ENCODE measurements at places on chromosomes 13 and 19.
A peak's percentile ranks its signal among the peaks of the same experiment; 100 is the strongest.

GRCh38 chr19:13887018-13887436, 10.1 kb downstream of the NANOS3 start:
- DNase-seq = no peak

DNA sequence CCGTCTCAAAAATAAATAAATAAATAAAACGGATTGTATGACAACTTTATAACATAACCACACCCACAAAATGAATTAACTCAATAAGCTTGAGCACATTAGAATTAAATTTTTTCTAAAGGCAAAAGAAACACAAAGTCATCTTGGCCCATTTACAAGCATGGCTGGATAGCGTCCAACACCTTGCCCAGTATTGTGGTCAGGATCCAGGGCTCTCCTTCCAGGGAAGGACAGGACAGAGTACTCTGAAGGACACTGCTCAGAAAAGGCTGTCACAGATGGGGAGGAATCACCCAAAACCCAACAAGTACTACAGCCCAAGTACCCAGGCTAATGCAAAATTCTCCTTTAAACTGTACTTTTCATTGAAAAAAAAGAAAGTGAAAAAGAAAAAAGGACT, 27.1 kb downstream of the SUGP2 start:
- peak; percentile 4 for DNase-seq

GRCh38 chr19:10430505-10431253, 10.3 kb downstream of the PDE4A start:
- no peak for DNase-seq

DNA sequence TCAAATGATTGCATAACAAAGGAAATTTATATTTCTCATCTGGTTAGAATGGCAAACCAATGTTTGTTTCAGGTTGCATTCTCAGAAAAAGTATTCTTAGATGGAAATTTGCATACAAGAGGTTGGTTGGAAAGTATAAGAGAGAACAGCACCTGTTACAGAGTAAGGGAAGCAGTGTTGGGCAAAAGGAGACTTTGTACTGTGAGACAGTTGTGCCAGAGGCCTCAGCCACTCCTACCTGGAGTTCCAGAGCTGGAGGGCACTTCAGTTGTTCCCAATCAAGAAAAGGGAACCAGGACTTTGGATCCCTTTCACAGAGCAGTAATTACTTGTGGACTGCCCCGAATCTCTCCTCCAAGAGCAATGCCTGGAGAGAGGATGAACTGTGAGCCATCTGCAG, 81.8 kb downstream of the SPRY2 start:
- no peak for DNase-seq

DNA sequence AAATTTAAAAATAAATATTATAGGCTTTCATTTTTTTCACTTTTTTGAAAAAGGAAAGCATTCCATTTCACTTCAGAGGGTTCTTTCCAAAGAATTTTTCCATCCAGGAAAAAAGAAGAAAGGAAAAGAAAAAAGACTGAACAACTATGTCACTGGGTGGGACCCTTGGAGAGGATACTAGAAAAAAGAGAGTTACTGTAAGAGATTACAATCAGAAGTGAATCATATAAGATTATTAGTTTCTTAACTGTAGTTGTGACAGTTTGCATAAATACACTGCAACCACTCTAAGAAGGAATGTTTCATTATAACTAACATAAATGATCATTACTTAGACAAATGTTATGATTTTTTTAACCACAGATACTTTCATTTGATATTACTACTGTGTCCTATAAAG, 87.8 kb downstream of the KLF12 start:
- no peak for DNase-seq

DNA sequence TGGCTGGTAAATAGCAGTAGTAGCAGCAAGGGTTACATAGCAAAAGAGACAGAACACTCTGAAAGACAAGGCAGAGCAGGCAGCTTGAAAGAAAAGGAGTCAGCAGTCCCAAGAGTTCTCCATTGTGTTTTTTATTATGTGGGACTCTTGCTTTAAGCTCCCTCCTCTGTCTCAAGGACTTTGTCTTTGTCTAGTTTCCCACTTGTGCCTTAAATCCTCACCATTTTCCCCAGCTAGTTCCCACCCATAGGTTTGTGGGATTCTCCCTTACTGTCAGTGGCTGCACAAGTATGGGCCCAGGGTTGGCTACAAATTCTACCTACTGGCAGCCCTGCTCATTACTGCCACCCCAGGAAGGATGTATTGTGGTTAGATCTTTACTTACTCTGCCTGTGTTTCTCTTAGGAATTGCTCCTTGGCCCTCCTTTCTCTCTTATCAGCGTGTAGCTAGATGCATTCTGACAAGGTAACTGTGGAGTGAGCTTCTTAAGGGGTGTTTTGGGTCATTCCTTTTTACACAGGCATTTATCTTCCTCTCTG, 413.4 kb upstream of the PCDH9 start:
- no peak for DNase-seq

GRCh38 chr13:45238945-45239795, 38.3 kb upstream of the KCTD4 start:
- peak; percentile 15 for DNase-seq

- no peak for DNase-seq
These were observed 11.5 kb downstream of the MYH14 start for GRCh38 chr19:50214699-50215543.

DNA sequence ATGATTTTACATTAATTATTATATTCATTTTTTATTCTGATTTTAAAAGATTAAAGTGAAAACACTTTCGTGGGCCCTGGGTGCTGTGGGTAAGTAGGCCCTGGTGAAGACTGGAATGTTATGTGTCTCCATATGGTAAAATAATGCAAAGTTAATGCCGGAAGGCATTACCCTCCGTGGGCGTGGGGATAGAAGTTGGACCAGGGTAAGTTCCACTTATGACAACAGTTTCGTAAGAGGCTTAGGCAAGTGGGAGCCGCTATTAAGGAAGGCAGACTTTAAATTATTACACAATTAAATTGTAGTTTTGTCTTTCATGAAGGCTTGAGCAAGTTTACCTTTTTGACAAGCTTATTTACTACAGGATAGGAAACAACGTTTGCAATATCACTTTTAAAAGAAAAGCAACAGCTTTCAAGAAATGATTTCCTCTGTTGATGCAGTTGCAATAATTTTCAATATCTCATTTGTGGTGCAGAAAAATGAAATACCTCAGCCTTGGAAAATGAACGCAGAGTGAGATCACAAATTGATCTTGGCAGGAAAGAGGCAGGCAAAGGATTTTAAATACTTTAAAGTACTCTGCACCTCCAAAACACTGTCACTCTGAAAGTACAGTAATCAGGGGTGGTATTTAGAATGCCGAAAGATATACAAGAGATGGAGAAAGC, 310.6 kb downstream of the DCT start:
- no peak for DNase-seq

GRCh38 chr13:98546402-98546801, 30.5 kb downstream of the STK24 start:
- no peak for DNase-seq

DNA sequence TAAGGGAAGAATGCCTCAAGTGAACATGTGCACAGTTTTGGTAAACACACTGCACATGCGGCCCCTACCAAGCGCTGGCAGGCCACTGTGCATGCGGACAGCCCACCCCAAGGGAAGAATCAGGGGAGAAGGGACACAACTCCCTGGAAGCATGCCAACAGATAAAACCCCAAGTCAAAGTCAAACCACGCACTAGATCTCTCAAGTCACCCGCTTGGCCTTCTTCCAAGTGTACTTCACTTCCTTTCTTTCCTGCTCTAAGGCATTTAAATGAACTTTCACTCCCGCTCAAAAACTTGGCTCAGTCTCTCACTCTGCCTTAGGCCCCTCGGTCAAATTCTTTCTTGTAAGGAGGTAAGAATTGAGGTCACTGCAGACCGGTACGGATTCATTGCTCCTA, 4.6 kb upstream of the RFXAP start:
- no peak for DNase-seq

- no peak for DNase-seq
These were observed 1183.9 kb downstream of the DIAPH3 start for GRCh38 chr13:58979851-58980250.

DNA sequence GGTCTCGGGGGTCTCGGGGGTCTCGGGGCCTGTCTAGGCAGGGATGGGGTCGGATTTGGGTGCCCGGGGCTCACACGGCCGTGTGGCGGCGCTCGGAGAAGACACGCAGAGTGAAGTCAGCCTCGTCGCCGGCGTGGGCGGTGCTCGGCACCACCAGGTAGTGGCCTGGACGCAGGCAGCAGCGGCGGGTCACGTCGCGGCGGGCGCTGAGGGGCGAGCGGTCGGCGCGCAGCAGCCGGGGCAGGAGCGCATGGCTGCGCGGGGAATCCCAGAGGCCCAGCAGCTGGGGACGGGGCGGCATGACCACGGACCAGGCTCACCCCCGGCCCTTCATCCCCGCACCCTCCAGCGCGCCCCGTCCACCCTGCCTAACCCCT, 8.2 kb downstream of the CAPN12 start:
- no peak for DNase-seq

DNA sequence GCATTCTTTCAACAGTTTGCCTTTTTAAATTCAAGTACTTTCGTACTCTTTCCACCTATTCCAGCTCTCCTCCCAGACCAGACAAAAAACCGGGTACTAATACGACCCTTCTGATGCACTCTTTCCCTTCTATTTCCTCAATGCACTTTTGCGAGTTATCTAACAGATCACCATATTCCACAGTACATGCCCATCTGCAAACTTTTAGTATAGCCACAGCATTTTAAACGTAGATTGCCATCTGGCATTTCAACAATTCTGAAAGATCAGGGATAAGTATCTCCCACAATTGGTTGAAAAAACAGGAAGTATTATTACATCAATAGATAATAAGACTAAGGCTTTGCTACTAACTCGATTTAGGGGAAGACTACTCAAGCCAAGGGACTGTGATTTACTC, 31.5 kb downstream of the RBM26 start:
- no peak for DNase-seq

GRCh38 chr19:56917998-56918397, 77.5 kb upstream of the PEG3 start:
- DNase-seq = no peak

GRCh38 chr13:43766725-43767124, 20.0 kb downstream of the ENOX1 start:
- no peak for DNase-seq

GRCh38 chr13:52651897-52652195, 790 bp upstream of the SUGT1 start:
- DNase-seq = no peak

DNA sequence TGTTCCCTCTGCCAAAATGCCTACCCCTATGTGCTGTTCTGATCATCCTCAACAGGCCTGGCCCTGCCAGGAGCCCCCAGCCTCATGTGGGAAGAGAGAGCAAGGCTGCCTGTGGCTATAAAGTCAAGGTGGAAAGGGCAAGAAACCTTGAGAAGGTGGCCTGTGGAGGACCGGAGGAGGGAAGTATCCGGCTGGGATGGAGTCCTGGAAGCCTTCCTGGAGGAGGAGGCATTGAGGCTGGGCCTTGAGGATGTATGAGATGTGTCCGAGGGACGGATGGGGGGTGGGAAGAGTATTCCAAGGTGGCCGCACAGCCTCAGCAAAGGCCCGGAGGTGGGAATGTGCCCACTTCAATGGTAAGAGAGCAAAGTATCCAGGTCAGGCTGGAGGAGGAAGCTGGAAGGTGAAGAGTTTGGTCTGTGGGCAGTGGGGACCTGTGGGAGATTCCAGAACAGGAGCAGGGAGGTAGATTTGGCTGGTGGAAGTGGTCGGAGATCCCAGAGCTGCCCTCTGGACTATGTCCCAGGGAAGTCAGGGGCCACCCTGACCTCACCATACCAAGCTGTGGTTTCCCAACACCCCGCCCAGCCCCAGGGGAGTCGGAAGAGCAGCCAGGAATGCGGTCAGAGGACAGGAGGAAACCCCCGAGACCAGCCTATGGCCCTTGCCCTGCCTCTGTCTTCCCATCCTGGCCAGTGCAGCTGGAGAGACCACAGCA, 3.0 kb upstream of the PLIN4 start:
- no peak for DNase-seq

DNA sequence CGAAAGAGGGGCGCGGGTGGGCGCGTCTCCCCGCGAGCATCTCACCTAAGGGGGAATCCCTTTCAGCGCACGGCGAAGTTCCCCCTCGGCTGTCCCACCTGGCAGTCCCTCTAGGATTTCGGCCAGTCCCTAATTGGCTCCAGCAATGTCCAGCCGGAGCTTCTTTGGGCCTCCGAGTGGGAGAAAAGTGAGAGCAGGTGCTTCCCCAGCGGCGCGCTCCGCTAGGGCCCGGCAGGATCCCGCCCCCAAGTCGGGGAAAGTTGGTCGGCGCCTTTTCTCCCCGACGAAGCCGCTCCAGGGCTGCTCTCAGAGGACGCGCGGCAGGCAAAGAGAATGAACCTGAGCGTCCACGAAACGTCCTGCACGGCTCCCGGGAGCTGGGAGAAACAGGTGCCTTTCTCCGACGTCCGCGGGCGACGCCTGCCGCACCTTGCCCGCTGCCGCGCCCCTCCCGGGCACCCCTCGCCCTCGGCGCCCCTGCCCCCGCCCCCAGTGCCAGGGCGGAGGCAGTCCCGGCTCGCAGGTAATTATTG, 366 bp upstream of the KL start:
- no peak for DNase-seq

GRCh38 chr19:31515931-31516330, 166.7 kb upstream of the TSHZ3 start:
- no peak for DNase-seq

DNA sequence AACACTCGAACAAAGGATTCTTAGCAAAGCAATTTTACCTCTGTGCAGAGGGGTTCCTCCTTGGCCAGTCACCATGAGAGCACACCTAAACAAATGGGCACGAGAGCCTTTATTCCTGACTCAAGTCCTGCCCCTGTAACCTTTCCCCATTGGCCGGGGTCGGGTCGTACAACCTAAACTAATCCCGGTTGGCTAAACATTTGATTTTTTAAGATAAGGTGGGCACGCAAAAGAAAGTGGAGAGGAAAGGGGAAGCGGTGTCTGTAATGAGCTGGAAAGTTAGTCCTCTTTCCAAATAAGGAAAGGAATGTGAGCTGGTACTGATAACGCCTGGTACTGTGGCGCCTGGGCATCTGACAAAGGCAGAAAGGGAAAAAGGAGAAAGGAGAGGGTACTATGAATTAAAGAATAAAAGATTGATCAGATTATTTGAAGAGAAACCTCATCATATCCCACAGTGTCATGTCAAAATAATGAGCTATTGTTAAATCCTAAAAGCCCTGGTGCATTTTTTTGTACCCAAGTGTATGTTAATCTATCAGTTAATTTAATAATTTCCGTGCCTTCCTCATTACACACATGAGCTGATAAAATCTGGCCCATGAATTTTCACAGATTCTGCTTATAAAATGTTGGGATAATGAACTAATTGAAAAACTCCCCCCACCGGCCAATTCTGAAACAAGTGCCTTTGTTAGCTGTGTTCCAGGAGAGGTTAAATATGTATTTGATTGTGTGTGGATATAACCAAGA, 335.7 kb downstream of the RFC3 start:
- no peak for DNase-seq

DNA sequence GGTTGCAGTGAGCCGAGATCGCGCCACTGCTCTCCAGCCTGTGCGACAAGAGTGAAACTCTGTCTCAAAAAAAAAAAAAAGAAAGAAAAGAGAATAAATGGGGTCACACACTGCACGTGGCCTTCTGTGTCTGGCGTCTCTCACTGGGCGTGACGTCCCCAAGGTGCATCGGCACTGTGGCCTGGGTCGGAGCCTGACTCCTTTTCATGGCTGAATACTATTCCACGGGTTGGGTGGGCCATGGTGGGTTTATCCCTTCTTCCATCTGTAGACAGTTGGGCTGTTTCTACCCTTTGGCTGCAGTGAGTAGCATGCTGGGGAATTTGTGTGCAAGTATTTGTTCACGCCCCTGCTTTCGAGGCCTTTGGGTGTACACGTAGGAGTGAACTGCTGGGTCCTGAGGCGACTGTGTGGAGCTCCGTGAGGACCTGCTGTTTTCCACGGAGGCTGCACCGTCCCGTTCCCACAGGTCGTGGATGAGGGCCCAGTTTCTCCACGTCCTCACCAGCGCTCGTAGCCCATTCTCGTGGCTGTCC, 8.3 kb upstream of the MISP start:
- DNase-seq = no peak

Measured in astrocyte of the cerebellum (primary cell).